Upper lobe of right lung (tissue), 1 donor: ENCODE measurements at places on chromosomes 2 and 18. TPM values are rescaled to one million over a fixed set of nuclear protein-coding genes. Genes with fewer than 3 reads are reported as not detected.

ASAP2 gene
- total RNA-seq: 30.9 TPM

DNA sequence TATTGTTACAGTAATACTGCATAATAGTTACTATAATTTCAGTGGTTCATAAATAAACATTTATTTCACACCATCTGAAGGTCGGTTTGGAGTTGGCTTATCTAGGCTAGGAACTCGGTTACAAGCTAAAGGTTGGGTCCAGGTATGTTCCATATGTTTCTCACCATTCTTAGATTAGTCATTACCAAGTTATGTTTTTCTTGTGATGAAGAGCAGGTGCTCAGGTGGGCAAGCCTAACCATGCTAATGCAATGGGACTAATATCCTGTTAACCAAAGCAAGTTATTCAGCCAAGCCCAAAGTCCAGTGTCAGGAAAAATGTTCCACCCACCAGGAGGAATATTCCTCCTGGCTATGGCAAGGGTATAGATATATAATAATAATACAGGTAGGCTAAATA lies 93.2 kb downstream of the CPO start:
- no peak for DNase-seq

- no peak for DNase-seq
These were observed 79.7 kb downstream of the CCBE1 start for GRCh38 chr18:59617468-59617932.

DNA sequence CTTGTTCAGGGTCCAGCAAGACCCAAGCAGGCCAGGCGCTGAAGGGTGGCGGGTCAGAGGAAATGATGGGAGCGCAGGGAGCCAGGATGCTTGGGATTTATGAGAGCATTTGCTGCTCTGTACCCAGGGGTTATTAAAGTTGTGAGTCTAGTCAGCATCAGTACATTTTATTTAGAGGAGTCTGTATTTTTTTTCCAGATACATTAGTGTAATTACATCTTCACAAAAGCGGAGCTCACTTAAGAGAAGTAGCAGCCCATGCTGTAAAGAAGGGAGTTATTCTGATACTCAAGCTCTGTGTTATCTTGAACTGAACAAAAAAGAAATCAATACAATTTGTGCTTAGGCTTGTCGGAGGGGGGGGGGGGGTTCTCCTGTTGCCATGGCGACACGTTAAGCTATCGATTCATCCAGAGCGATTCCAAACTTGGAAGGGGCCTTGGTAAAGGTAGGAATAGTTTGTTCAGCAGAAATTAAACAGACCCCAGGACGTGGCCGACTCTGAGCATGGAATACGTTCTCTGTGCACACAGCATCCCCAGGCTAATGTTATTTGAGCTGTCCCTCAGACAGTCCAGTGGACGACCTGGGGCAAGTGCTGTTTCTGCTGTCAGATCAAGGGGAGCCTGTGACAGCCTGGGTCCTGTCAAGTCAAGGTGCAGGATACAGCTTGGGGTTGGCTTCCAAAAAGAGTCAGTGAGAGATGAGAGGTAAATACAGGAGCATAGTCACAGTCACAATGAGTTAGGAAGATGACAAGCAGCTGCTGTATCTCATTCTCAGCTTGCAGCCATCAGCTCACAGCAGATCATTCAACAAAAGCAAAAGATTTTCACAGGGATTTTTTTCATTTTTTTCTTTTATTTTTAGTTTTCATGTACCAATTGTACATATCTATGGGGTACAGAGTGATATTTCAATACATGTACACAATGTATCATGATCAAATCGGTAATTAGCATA lies 387.6 kb downstream of the DCDC2C start:
- no peak for DNase-seq

EHBP1 gene
- total RNA-seq: 46.7 TPM

DNA sequence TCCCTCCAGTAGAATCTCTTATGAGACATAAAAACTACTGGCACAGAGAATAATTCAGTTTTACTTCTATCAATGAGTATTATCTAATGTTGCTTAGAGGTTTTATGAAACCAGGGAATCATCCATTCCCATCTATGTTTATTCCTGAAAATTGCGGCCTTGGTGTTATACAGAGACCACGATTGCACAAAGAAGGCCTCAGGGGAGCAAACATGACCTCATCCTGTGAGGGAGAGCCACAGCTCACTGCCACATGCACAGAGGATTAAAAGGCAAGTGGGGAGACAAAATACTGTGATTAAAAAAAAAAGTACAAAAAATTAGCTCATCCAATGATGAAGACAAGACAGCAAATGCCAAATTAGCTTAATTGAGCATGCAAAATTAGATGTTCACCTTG lies 111.8 kb upstream of the SLC35G4 start:
- DNase-seq: no peak

RNF125 gene
- 6.5 TPM for total RNA-seq

DNA sequence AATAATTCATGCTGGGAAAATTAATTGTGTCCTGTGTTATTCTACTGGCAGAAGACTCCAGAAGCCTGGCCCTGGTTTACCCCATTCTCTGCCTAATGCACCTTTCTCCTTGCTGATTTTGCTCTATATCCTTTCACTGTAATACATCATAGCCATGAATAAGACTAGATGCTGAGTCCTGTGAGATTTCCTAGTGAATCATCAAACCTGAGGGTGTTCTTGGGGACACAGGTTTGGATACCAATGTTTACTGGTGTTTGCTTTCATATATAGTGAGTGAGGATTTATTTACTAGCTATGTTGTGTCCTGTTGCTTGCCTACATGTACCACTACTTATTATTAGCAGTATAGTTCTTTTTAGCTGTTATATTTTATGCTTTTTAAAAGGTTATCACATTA lies 6.5 kb downstream of the METTL5 start:
- DNase-seq: no peak

ATOH8 gene
- 93.6 TPM for total RNA-seq

DNA sequence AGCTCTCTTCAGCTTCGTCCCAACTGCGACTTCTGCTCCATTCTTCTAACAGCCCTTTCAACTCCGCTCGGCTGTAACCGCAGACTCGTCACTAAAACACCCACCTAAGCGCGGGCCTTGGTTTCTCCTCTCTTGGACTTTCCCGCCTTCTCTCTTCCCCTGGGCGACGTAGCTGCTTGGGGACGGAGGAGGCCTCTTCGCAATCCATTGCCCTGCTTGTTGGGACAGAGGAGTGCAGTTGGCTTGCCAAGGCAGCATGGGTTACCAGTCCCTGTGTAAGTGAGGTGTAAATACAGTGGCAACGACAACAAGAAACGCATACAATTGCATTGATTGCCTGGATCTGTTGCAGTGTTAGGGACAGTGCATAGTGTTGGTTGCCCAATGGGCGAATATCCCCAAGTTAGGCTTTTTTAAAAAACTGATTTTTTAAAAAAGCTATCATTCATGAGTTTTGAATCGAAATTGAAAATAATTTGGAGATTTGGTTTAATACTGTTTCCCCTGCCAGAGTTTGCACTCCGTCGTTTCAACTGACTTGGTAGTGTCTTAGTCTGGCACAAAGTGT lies 484 bp upstream of the DARS1 start:
- no peak for DNase-seq

DNA sequence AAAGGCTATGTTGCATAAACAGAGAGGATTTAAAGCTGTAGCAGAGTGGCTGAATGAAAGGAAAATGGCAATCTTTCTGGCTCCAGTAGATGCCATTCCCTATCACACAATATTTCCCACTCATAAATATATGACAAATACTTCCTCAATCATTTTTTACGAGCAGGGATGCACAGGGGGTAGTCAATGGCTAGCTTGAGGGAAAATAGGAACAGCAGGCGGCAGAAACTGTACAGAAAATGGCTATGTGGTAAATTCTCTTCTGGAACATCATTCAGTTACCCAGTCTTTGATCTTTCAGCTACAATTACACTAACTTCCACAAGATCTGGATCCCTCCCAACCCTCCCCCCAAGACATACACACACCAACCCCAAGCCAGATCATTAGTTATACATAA lies 127.2 kb downstream of the OLA1 start:
- DNase-seq: no peak

GRCh38 chr2:143426296-143426695 lies 297.1 kb downstream of the ARHGAP15 start:
- DNase-seq: no peak

DNA sequence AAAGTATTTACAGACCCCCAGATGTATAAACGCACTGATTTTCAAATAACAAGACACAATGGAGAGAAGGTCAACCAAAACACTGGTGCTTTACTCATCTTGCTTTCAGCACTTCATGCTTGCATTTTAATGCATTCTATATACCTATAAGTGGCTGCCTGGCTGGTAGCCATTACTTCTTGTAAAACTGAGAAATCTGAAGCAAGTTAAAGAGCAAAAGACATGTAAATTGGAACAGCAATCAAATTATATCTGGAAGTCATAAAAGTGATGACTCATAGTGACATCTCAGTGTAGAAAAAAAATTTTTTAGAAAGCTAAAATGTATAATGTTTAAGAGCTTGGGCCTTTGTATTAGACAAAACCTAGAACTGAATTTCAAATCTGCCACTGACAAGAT lies 106.2 kb downstream of the CCDC141 start:
- no peak for DNase-seq

GPR75 gene
- 2.5 TPM for total RNA-seq

GRCh38 chr2:143682436-143683055 lies 553.3 kb downstream of the ARHGAP15 start:
- DNase-seq: no peak

- no peak for DNase-seq
These were observed 43.8 kb upstream of the SCN9A start for GRCh38 chr2:166419616-166419934.

DNA sequence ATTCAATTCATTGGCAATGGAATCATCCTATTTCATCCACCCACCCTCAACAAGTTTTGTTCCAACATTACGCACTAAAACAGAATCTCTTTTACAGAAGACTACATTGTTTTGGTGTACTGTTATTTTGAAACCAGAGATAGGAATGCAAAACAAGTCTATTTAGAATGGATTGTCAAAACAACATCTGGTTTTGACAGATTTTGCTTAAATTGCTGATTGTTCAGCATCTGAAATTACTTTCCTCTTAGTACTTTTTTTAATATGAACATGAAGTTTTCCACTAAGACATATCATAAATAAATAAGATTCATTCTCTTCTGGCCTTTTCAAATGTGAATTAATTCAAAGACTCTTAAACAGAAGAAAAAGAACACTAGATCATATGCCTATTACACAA lies 323.9 kb upstream of the TFPI start:
- DNase-seq: no peak

ITGB6 gene
- total RNA-seq: 109 TPM
